Umbilical cord (tissue), 2 donors: ENCODE measurements at places on chromosomes 1 and 21.

- DNase-seq = peak; percentile 48
Measured at GRCh38 chr1:37764414-37764825, 500 bp downstream of the EPHA10 start.

GRCh38 chr1:29256979-29257804, 20.9 kb downstream of the PTPRU start:
- peak; percentile 53 for DNase-seq

DNA sequence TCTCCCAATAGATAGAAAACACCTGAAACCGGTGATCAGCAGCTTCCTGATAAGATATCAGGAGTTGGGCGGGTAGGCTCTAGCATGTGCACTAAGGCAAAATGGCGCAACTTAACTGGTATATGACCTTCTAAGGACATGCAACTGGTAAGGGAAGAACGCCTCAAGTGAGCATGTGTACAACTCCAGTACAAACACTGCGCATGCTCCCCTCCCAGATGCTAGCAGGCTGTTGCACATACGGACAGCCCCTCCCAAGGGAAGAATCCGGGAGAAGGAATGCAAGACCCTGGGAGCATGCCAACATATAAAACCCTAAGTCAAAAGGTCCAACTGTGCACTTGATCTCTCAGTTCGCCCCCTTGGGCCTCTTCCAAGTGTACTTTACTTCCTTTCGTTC, 110.8 kb downstream of the TSEN15 start:
- peak; percentile 53 for DNase-seq

GRCh38 chr1:29541631-29542030, 305.3 kb downstream of the PTPRU start:
- no peak for DNase-seq

- DNase-seq = no peak
Measured at GRCh38 chr1:226831953-226832352, 38.5 kb upstream of the PSEN2 start.

DNA sequence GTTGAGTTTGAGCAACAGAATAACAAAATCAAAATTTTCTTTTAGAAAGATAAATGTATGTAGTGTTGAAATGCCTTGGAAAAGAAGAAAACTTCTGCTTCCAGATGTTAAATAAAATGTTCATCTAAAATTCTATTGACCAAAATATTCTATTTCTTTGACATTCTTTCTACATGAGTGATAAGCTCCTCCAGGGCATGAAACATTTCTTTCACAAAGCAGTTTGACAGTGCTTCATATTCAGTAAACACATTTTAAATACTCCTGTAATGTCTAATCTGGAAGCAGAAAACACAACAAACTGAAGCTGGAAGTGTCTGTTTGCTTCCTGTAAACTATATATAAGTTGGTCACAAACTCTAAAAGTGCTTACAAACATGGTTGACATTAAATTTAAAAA, 61.5 kb downstream of the RGS21 start:
- no peak for DNase-seq

- DNase-seq = peak; percentile 71
Measured at GRCh38 chr1:205488074-205488723, 16.3 kb upstream of the CDK18 start.

DNA sequence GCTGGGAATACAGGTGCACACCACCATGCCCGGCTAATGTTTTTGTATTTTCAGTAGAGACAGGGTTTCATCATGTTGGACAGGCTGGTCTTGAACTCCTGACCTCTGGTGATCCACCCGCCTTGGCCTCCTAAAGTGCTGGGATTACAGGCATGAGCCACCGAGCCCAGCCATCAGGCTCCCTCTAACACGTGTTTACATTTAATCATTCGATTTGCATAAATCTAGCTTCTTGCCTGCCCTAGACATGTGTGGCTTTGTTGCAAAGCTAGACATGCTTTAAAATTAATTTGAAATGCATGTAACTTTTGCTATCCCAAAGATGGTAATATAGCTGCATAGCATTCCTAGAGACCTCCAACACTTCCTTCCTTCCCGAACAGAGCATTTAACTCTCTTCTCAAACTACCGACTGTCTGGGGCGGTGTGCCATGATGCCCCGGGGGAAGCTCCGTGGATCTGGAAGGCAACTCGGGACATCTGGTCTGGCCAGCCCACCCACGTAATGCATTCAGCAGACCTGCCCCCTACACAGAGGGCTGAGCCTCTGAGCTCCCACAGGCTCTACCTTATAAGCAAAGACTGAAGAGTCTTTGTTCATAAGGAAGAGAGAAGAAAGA, 34.6 kb upstream of the NID1 start:
- DNase-seq = peak; percentile 44
